ENCODE measurements at places on chromosomes 12 and 14.

DNA sequence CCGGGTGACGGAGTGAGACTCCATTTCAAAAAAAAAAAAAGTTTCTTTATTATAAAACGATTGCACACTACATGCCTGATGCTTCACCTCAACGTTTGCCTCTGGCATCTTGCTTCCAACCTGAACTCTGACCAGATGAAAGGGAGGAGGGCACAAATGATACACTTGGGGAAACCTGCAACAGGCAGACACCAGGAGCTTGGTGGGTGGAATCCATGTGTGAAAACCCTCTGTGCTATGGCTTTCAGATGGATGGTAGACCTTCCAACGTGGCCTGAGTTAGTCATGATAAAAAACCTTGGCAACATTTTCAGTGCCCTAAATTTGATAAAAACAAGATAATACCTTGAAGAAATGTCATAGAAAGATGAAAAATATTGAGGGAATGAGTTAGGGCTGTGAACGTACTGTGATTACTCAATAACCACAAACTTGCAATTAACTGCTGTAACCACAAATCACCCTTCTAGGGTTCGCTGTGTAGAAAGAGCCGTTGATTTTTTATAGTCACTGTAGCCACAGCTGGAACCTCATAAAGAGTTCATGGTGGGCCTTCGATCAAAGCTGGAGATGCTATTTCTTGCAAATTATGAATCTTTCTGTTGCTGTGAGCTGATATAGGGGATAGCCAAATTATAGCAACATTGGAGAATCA, 26.1 kb upstream of the GZMB start:
- no peak for DNase-seq

GRCh38 chr12:120468325-120468820, 1.2 kb downstream of the SRSF9 start:
- peak; percentile 81 for DNase-seq

DNA sequence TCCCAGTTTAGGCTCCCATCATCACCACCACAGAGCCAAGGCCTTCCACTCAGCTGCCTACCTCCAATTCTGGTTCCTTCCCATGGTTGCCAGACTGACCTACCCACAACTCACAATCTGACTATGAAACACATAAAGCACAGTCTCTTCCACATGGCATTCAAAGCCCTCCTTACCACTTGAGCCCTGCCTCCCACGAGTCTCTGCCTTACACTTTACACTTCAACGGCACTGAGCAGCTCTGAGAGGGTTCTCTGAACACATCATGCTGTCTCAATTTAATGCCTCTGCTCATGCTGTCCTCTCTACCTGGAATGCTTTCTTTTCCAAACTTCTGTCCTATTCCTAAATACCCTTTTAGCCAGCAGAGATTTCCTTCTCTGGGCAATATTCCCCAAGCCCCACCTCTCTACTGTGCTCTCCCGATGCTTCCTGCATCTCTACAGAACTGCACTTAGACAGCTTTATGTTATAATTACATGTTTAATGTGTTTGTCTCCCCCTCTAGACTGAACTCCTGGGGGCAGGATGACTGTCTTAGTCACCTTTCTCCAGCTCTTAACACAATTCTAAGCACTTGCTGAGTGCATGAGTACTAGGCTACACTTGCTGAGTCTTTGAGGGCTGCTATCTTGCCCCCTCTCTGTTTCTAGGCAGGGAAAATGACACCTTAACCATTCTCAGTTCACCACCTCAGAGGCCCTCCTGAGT, 23.5 kb downstream of the FMNL3 start:
- no peak for DNase-seq

DNA sequence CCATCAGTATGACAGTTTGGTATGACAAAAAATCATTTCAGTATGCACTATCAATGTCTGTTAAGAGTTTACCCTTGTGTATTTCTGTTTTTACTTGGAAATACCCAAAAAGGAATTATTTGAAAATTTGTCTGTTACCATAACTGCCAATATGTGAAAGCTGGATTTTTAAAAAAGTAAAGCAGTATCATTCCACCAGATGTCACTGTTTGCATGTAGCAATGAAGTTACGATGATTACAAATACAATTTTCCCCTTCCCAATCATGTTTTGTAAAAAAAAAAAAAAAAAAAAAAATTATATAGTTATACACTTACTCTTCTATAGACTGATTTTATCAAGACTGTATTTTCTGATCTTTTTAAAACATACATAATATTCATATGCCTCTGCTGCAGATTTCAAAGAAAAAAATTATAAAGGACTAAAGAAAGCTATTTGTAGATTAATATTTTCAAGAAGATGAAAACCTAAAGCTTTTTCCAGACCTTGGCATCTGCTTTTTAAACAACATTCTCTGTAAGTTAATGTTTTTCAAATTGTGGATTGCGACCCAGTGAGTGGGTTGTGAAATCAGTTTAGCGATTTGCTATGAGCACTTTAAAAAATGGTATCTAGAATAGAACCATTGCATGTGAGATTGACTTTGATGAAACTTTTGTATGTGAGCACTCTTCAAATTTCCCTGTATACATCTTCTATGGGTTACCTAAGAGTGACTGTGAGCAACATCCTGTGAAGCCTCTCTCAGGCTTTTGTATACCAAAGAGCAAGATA, 114.2 kb downstream of the TTC6 start:
- DNase-seq: no peak

- DNase-seq: no peak
These were observed 56.0 kb downstream of the MDGA2 start for GRCh38 chr14:47619392-47619791.

- peak; percentile 68 for DNase-seq
These were observed 86.2 kb upstream of the PPM1H start for GRCh38 chr12:63021116-63021515.
